Activated naive CD4-positive, alpha-beta T cell treated with anti-CD3 and anti-CD28 coated beads for 36 hours (primary cell): ENCODE measurements at places on chromosomes 6 and 20.
A peak's percentile ranks its signal among the peaks of the same experiment; 100 is the strongest.

GRCh38 chr6:52360601-52361413 is 1.1 kb upstream of the PAQR8 start:
- DNase-seq = no peak

- peak; percentile 73 for DNase-seq
Measured at GRCh38 chr20:31698803-31699718, 23.6 kb downstream of the BCL2L1 start.

GRCh38 chr6:22754061-22754460 is 184.7 kb downstream of the HDGFL1 start:
- no peak for DNase-seq

DNA sequence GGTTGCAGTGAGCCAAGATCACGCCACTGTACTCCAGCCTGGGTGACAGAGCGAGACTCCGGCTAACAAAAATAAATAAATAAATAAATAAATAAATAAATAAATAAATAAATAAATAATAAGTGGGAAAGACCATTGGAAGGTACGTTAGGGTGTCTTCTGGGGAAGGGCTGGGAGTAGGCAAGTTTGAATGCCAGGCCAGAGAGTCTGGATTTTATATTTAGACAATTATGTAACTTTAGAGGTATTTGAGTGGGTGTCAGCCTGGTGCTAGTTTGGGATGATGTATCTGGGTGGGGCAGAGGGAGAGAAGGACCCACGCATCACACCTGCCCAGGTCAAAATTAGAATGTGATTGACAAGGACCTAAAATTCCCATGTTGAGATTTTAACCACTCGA is 108.5 kb upstream of the PRND start:
- DNase-seq = no peak

GRCh38 chr6:108463784-108464183 is 96.9 kb upstream of the FOXO3 start:
- DNase-seq = no peak

- no peak for DNase-seq
Measured at GRCh38 chr20:21693322-21693721, 12.1 kb upstream of the PAX1 start.

DNA sequence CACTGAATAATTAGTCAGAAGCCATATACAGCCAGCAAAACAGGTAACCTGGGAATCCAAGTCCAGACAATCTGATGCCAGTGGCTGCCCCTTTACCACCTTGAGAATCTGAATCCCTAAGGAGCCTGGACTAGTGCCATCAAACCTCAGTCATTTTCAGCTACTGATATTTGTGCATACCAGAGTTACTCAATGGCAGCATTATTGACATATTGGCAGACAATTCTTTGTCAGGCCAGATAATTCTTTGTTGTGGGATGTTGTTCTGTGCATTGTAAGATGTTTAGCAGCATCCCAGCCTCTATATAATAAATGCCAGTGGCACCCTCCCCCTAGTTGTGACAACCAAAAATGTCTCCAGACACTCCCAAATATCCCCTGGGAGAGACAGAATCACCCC is 3.2 kb upstream of the EIF2S2 start:
- DNase-seq = no peak

DNA sequence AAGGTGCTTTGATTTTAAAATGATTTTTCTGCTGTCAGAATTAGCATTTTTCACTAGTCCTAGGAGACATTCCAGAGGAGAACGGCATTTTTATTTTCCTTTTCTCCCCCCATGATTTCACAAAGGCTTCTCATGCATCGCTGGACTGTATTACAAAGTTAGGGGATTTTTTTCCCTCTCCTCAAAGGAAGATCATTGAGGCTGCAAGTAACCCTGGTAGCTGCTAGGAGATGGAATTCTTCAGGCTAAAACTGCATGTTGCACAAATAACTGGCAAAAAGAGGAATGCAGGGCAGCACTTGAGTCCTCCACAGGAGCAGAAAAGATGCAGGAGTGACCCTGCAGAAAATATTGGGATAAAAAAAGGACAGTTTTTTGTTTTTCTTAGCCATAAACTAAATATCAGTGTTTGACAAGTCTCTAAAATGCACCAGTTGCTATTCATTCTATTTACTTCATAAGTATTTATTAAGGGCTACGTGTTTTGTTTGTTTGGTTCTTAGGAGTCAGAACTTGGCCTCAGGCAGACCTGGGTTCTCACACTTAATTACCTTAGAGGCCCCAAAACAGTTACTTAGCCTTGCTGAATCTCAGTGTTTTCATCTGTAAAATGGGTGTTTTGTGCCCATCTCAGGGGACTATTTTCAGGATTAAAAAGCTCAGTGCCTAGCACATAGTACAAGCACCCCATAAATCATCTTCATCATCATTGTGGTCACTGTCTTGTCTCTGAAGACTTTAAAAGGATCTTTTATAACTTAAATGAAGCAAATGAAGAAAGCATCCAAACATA is 144.5 kb upstream of the ID4 start:
- no peak for DNase-seq

DNA sequence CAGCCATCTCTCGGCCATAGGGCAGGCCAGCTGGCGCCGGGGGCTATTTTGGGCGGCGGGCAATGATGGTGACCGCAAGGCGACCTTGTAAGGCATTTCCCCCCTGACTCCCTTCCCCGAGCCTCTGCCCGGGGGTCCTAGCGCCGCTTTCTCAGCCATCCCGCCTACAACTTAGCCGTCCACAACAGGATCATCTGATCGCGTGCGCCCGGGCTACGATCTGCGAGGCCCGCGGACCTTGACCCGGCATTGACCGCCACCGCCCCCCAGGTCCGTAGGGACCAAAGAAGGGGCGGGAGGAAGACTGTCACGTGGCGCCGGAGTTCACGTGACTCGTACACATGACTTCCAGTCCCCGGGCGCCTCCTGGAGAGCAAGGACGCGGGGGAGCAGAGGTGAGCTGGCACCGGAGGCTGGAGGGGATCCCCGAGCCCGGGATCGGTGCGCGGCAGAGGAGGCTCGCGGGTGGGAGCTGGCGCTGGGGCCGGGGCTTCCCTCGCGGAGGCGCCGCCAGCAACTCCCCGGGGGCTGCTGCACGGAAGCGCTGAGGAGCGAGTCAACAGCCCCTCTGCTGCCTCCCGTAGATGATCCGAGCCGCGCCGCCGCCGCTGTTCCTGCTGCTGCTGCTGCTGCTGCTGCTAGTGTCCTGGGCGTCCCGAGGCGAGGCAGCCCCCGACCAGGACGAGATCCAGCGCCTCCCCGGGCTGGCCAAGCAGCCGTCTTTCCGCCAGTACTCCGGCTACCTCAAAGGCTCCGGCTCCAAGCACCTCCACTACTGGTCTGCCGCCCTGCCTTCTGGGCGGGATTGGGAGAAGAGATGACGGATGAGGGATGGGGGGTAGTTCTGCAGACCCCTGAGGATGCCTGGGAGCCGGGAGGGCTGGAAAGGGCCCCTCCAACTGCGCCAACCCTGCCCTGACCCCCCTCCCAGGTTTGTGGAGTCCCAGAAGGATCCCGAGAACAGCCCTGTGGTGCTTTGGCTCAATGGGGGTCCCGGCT is at the start of the genes CTSA and NEURL2:
Gene CTSA, plus strand, starts transcription at position 351 of the 999 bp plus-strand sequence. Its CDS starts 234 bp downstream, at position 585.
Gene NEURL2, minus strand, starts transcription at position 224 of the 999 bp plus-strand sequence. Its CDS starts 217 bp downstream, at position 7.
- peak; percentile 91 for DNase-seq

DNA sequence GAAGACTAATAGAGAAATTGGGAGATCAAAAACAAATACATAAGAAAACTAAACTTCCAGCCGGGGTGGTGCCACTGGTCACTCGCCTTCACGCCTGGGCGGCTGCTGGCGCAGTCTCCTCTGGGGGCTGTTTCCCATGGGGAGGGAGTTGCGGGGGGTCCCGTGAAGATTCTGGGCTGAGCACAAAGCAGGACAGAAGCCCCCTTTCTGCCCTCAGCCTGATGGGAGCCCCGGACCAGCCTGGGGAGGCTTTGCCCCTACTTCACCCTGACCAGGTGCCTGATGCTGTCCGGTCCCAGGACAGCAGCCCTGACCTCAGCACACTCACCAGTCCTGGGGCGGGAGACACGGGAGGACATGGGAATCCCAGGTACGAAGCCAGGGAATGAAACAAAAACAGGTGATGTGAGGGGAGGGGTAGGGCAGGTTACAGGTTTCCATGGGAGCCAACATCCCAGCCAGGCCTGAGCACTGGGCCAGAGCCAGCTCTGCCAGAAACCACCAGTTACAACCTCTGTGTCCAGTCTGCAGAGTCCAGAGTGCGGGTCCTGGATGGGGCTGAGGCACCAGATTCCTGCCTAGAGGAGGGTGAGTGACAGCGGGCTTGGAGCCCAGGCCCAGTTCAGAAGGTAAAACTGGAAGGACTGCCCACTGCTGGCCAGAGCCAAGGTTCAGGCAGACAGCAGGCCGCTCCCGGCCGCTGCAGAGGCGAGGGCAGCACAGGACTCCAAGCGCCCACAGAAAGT is 326.4 kb downstream of the TAF4 start:
- no peak for DNase-seq

GRCh38 chr6:26121141-26122004 is 34.1 kb downstream of the HFE start:
- DNase-seq = no peak

GRCh38 chr6:30937265-30937664 is 3.5 kb upstream of the MUCL3 start:
- no peak for DNase-seq
